Spinal cord (tissue), 10 donors: ENCODE measurements at places on chromosomes 2 and 18. TPM values are rescaled to one million over a fixed set of nuclear protein-coding genes. Genes with fewer than 3 reads are reported as not detected.

GRCh38 chr2:62084801-62085200, 111.1 kb upstream of the B3GNT2 start:
- H3K27ac ChIP-seq = no peak overlapping the region
- H3K4me1 ChIP-seq = no peaks in the 10 kb centered on the region
- no peaks in the 10 kb centered on the region for H3K36me3 ChIP-seq
- no peaks in the 10 kb centered on the region for H3K27me3 ChIP-seq

- H3K36me3 ChIP-seq = peaks cover 19% of the 10 kb centered on the region
- no peaks in the 10 kb centered on the region for H3K27me3 ChIP-seq
- no peak for DNase-seq
- H3K4me3 ChIP-seq = no peak overlapping the region
Observed at GRCh38 chr2:216113572-216113971, 4.4 kb downstream of the XRCC5 start.

DNA sequence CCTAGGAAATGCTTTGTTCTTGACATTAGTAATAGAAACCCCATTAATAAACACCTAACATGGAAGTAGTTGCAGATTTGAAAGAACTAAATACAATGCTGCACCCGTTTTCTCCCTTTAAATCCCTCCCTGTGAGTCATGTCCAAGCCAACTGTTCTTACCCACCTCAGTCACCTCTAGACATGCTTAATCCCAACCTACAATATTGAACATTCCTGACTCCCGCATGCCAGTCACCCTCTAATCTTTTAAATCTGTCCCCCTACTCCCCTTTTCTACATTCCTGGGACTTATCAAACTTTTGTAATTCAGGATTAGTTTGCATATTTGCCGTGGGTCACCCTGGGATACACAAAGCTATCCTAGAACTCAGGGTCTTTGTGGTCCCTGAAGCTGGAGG, 374.6 kb downstream of the IRS1 start:
- H3K36me3 ChIP-seq = no peaks in the 10 kb centered on the region
- H3K27me3 ChIP-seq = no peaks in the 10 kb centered on the region
- peaks cover 3% of the 10 kb centered on the region for H3K4me1 ChIP-seq

Gene AGBL5
- total RNA-seq = 32.0 TPM

DNA sequence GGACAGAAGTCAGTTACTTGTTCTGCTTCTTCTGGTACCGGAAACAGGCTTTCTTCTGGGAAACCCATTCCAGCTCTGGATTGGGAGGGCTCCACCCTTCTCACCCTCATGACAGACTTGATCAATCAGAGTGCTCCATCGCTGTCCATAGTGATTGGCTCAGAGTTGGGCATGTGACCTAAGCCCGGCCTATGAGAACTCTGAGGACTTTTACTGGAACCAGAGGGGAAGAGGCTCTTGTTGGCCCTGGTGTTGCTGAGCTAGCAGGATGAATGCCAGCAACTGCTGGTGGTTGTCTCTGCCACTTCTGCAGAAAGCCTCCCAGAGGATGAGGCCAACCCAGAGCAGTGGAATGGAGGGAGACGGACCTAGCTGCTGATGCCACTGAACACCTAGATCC, 33.3 kb downstream of the TMEM37 start:
- H3K27ac ChIP-seq = no peak overlapping the region
- H3K36me3 ChIP-seq = no peaks in the 10 kb centered on the region
- H3K27me3 ChIP-seq = no peaks in the 10 kb centered on the region
- no peak overlapping the region for H3K4me3 ChIP-seq
- no peaks in the 10 kb centered on the region for H3K4me1 ChIP-seq

GRCh38 chr2:43461453-43462073, 134.3 kb downstream of the THADA start:
- no peak overlapping the region for H3K4me3 ChIP-seq
- H3K27ac ChIP-seq = no peak overlapping the region
- H3K36me3 ChIP-seq = no peaks in the 10 kb centered on the region

Gene CLEC4F
- not detected for total RNA-seq

- no peak for DNase-seq
- peaks cover 4% of the 10 kb centered on the region for H3K4me1 ChIP-seq
- H3K4me3 ChIP-seq = no peak overlapping the region
- H3K27me3 ChIP-seq = no peaks in the 10 kb centered on the region
Observed at GRCh38 chr18:42184685-42185477, 229.8 kb downstream of the PIK3C3 start.

Gene ZSWIM2
- 0.28 TPM for total RNA-seq

DNA sequence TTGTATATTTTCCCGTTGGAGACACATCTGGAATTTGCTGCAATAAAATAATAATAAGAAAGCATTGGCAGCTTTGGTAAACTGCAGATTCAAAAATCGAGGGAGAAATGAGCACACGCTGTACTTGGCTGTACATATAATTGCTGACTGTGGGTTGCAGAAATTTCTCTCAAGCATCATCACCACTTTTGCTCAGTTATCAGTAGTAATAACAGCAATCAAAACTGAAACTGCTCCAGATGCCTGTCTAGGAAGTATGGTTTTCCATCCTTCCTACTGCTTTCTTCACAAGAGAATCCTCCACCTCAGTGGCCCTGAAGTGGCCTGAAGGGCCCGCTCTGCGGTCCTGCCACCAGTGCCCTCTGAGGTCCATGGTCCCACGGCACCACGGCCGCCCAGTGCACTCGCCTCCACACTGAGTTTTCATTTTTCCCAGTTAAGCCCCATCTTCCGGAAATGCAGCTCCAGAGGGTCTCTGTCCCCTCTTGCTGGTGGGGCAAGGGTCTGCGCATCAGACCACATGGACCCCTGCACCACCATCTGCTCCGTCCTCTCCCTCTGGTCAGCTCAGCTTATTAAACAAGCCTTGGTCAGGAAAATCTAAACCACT, 3.9 kb downstream of the DUSP28 start:
- H3K27me3 ChIP-seq = no peaks in the 10 kb centered on the region
- no peak overlapping the region for H3K27ac ChIP-seq
- H3K4me1 ChIP-seq = peaks cover 35% of the 10 kb centered on the region
- no peak for DNase-seq

GRCh38 chr2:97906307-97906706, 89.4 kb downstream of the TMEM131 start:
- no peaks in the 10 kb centered on the region for H3K4me1 ChIP-seq
- DNase-seq = no peak
- H3K4me3 ChIP-seq = no peak overlapping the region
- H3K36me3 ChIP-seq = no peaks in the 10 kb centered on the region

DNA sequence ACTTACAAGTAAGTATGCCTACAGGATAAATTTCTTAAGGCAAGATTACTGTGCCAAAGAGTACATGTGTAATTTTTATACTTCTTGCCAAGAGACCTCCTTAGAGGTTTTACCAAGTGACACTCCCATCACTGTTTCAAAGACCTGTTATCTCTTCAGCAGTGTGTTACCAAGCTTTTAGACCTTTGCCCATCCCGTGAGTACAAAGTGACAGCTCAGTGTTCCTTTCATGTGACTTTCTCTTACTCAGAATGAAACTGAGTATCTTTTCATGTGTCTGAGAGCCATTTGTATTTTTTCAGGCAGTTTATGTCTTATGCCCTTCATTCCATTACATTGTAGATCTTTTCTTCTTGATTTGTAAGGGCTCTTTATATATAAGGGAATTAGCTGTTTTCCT, 287.5 kb upstream of the SALL3 start:
- no peaks in the 10 kb centered on the region for H3K36me3 ChIP-seq
- no peak overlapping the region for H3K4me3 ChIP-seq
- H3K4me1 ChIP-seq = no peaks in the 10 kb centered on the region
- no peak overlapping the region for H3K27ac ChIP-seq

- no peaks in the 10 kb centered on the region for H3K27me3 ChIP-seq
- no peak overlapping the region for H3K4me3 ChIP-seq
- H3K27ac ChIP-seq = no peak overlapping the region
- no peaks in the 10 kb centered on the region for H3K36me3 ChIP-seq
- no peak for DNase-seq
- H3K4me1 ChIP-seq = no peaks in the 10 kb centered on the region
Observed at GRCh38 chr18:1708006-1708405, 803.3 kb downstream of the ADCYAP1 start.

Gene PAIP2B
- 14.0 TPM for total RNA-seq

GRCh38 chr2:65350651-65351056, 81.7 kb downstream of the SPRED2 start:
- peak overlapping the region; percentile 31 for H3K27ac ChIP-seq
- peaks cover 12% of the 10 kb centered on the region for H3K4me1 ChIP-seq
- DNase-seq = no peak
